Hepatic stellate cell (primary cell): ENCODE measurements at places on chromosomes 5 and 9.
A peak's percentile ranks its signal among the peaks of the same experiment; 100 is the strongest.

DNA sequence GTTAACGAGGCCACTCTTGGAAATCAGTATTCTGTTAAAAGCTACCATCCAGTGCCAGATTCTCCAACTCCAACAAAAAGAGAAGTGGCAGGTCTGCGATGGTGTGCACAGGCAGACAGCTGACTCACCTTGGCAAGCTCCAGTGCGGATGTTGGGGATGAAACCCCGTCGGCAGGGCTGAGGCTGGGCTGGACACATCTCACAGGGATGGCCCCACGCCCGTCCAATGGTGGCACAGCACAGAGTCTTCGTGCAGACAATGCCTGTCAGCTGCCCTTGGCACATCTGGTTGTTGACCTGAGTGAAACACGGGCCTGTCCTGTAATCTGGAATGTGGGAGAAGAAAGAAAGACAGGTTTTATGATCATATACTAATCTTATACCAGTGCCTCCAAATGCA is 73.4 kb downstream of the FBN2 start:
- DNase-seq, result no peak

- DNase-seq, result no peak
These were observed 221.2 kb downstream of the MEF2C start for GRCh38 chr5:88661806-88662207.

GRCh38 chr5:61048534-61048933 is 103.5 kb downstream of the NDUFAF2 start:
- peak; percentile 3 for DNase-seq

- DNase-seq, result no peak
These were observed 20.9 kb upstream of the SPINK14 start for GRCh38 chr5:148147415-148147814.

DNA sequence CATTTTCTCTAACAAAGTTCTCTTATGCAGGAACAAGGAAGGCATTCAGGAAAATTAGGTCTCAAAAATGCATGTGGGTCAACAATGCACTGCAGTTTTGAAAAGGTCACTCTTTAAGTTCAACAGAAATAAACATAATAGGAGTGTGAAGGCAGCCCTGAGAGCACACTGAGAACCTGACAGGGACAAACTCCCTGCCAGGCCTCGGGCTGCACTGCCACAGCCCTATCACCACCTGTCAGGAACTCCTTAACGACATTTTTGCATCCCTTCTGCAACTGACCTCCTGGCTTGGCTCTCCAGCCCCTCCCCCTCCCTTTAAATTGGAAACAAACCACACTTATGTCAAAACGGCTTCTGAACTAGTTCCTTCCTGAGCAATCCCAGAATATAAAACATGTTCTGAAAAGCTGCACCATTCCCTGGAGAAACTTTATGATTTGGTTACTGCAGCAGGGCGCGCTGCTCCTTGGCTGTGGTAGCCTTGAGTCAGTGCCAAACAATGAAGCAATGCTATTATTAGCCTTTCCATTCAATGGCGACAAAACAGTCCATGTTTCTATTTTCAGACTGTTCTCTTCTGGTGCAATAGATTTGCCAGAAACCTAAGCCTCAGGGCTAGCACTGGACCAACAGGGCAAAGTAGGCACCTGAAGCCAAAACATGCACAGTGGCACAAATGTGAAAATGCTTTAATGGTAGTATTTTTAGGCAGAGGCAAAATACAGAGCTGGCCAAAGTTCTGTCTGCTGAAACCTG is 160.1 kb upstream of the ZNF608 start:
- peak; percentile 55 for DNase-seq

GRCh38 chr9:127884976-127885490 is 7.6 kb upstream of the AK1 start:
- DNase-seq, result no peak

GRCh38 chr9:133238851-133239532 is 29.9 kb upstream of the OBP2B start:
- peak; percentile 79 for DNase-seq

DNA sequence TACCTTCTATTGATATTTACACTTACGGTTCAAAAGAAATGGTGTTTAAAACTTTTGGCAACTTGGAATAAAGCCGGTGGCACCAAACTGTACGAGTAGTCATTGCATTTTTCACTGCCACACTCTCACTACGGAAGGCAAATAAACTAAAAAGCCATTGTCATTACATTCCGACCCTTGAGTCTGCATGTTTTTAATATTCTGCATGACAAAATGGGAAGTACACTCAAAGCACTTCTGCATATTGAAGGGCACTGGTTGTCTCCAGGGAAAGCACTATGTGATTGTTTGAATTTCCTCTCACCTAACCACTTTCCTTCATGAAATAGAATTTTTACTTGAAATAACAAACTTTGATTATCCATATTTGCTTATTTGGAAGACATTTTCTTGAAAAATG is 426.3 kb downstream of the CETN3 start:
- DNase-seq, result no peak

DNA sequence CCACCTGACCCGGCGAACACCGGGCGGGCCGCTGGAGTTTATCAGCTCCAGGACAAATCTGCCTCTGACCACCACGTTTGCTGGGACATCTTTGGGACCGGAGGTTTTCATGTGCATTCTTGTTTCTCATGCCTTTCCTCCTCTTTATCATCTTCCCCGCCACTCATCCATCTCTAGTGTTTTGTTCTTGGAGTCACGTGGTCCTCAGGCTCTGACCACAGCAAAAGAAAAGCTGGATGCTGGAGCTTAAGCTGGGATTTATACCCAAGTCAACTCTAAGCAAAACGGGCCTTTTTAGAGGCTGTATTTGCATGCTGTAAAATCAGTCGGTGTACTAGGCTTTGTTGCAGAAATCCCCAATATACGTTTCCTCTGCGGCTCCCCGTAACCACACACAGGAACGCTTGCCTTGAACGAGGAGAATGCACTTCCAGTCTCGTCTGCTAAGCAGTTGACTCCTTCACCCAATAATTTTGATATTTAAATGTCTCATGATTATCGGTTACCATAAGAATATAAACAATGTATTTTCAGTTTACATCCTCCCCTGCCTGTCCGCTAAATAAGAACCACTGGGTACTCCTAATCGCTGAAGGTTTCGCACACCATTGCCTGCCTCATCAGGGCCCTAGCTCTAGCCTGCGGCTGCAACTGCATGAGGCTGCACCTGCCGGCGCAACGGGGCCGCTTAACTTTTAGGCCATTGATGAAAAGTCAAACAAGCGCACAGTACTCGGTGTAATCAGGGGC is 560 bp upstream of the NDUFS6 start:
- peak; percentile 41 for DNase-seq

DNA sequence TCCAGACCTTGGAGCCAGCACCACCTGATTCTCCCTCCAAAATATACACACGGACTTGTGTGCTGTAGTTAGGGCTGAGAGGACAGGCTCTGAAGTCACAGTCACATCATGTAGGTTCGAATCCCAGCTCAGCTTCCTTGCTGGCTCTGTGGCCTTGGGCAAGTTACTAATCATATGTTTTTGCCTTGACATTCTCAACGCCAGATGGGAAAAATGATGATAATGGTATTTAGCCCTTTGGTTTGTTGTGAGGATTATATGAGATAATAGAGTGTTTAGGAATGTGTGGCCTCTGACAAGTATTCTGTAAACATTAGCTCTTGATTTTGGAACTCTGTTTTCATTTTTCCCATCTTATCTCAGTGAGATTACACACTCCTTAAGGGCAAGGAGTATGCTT is 72.5 kb downstream of the PLAC8L1 start:
- no peak for DNase-seq

DNA sequence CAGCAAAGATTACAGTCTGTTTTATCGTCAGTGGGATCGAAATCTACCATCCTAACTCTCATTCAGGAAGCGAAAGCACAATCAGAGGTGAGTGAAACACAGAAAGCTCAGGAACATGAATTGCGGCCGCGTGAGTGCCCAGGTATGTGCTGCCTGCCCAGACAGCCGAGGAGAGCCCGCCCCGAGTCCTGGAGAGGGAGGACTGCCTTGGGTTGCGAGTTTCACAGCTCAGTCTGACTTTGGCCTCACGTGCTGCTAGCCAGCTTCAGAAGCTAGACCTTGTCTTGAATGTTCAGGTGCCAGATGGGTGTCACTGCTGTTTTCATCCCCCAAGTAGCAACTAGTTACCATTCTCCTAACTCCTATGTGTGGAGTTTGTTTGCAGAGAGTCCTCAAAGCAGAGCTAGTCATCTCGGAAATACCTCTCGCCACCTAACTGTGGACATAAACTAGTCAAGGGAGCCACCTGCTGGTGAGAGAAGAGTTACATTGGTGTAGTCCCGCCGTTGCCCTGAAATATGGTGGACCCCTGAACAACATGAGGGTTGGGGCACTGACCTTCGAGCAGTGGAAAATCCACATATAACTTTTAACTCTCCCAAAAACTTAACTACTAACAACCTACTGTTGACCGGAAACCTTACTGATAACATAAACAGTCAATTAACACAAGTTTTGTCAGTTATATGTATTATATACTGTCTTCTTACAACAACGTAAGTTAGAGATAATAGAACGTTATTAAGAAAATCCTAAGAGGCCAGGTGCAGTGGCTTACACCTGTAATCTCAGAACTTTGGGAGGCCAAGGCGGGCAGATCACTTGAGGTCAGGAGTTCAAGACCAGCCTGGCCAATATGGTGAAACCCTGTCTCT is 80.9 kb downstream of the GOLPH3 start:
- DNase-seq, result peak; percentile 76

DNA sequence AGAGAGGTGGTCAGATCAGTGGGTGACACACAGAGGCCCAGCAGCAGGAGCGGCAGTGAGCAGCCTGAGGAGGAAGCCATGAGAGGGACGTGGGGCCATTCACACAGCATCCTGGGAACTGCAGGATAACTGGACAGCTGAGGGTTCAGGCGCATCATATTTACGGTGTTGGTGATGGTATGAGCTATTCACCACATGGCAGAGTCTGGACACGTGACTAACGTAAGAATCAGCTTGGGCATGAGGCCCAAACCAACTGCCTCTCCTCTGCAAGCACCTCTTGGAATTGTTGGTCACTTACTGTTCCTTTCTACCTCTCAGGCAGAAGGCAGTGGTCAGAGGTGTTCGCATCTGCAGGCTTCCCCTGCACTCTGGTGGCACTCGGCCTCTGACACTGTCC is 141.1 kb downstream of the ENTREP1 start:
- no peak for DNase-seq

- DNase-seq, result peak; percentile 7
These were observed 288.7 kb downstream of the FBXL17 start for GRCh38 chr5:108093186-108093585.

DNA sequence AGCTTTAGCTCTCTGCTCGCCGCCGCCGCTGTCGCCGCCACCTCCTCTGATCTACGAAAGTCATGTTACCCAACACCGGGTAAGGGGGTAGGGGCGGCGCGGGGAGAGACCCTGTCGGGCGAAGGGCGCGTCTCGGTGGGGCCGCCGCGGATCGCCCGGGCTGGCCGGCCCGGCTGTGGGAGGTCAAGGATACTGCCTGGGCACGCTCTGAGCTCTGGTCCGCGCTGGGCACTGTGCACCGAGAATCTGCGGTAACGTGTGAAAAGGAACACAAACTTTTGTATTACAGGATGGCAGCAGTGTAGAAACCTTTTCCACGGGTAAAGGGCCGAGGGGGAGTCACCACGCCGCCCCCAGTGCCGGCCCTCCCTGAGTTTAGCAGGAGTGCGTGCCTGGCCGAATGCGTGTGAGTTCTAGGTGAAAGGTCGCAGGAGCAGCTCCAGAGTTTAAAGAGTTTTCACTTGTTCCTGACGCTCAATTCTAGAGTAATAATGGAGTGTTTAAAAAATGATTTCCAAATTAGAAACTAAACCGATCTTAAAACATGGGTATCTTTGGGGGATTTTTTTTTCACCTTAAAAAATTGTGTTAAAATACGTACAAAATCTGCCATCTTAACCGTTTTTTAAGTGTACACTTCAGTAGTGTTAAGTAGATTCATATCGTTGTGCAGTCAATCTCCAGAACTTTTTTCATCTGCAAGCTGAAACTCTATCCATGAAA is at the start of gene HSDL2:
TSS of gene HSDL2 (plus strand) at position 7 of the 723 bp plus-strand sequence. CDS start at position 63, 56 bp downstream.
- DNase-seq, result peak; percentile 21

DNA sequence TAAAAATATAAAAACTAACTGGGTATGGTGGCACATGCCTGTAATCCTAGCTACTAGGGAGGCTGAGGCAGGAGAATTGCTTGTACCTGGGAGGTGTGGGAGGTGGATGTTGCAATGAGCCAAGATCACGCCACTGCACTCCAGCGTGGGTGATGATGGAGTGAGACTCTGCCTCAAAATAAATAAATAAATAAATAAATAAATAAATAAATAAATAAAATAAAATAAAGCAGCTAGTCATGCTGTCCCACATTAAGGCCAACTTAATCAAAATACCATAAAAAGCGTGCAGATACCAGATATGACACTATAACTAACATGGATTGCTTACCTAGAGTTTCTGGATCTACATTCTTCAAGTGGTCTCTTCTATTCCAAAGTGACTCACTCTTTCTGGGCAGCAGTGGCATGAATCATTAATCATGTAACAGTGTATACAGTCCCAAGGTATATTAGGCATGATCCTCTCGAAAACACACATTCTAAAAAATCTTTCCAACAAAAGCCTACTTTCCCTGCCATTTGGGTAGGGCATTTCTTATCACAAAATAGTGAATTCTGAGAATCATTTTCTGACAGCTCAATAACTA is 187.1 kb downstream of the ELAVL2 start:
- no peak for DNase-seq

DNA sequence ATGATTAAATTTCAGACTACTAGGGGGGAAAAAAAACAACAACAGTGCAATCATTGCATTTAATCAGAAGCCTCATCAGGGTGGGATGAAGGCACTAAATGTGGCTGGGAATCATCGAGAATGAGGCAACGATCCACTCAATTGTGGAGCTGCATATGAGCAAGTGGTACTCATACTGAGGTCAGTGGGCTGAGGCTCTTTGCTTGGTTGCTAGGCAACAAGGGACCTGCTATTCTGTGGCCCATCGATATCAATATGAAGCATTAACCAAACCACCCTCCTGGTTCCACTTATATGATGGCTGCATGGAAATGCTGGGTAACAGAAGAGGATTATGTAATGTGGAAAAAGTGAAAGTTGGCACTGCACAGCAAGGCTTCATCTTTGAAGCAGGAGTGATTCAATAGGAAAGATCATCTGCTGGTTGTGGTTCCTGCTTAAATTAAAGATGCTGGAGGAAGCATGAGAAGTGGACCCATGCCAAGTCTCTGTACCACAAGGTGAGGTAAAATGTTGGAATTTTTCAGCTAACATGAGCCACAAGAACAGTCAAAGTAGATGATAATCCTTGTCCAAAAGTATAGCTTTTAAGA is 159.8 kb upstream of the HMHB1 start:
- no peak for DNase-seq

GRCh38 chr5:40991168-40991980 is 79.8 kb downstream of the MROH2B start:
- DNase-seq, result peak; percentile 24

DNA sequence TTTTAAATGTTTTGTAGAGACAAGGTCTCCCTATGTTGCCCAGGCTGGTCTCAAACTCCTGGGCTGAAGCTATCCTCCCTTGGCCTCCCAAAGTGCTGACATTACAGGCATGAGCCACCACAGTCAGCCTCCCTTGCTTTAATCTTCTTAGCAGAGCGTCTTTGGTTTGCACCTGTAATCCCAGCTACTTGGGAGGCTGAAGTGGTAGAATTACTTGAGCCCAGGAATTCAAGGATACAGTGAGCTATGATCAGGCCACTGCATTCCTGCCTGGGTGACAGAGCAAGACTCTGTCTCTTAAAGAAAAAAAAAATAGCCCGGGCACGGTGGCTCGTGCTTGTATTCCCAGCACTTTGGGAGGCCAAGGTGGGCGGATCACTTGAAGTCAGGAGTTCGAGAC is 27.8 kb downstream of the UBE2D2 start:
- no peak for DNase-seq
